Skeletal muscle cell (primary cell): ENCODE measurements at places on chromosomes 6 and 20.

DNA sequence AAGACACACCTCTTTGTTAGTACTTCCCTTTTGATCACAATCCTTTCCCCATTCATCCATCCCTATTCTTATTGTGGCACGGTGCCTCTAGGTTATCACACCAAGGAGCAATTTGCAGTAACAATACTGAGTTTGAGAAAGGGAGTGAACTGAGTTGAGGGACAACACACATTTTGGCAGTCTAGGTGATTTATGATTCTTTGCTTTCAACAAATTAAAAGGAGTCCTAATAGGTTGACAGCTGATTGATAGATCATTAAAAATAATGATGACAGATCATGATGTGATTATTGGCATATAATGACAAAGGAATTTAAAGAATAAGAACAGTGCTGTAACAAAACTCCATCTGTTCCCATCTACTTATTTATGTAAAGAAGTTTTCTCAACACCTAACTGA, 36.7 kb downstream of the IMPG1 start:
- no peak for DNase-seq

GRCh38 chr6:129189266-129189665, 306.3 kb downstream of the LAMA2 start:
- no peak for DNase-seq

- DNase-seq, result no peak
These were observed 118.3 kb upstream of the MTHFD1L start for GRCh38 chr6:150747155-150747554.

GRCh38 chr20:48901326-48901725, 20.2 kb upstream of the ARFGEF2 start:
- no peak for DNase-seq

DNA sequence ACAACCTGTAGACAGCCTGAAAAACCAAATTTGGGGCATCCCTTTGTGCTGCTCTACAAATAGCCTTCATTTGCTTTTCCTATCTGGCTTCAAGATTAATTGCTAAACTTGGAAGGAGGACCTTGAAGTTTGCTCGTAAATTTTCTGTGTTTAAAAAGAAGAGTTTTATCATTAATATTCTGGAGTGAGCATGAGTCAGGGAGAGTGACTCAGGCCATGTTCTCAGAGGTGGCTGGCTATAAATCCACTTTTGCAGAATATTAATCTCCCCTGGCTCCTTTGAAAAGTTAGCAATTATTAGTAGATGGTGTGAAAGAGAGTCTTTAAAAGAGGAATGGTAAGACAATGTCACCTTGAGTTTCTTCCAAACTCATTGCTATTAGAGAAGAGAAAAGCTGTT, 91.0 kb downstream of the ANKEF1 start:
- no peak for DNase-seq

DNA sequence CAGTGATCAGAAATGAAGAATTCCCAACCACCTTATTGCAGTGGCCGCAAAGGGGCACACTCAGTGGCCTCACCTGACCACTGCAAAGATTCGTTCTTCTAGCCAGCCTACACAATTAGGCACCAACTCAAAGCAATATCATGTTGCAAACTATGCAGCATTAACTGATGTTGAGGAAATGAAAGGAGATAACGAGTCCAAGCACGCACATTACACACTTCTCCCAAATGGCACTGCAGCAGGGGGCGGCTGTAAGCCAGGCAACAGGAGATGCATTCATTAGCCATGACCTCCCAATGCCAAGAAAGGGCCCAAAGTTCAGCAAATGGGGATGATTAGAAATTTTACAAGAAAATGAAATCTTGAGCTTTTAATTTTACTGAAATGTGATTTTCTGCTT, 39.3 kb downstream of the ATXN1 start:
- DNase-seq, result no peak

GRCh38 chr6:1633366-1634021, 23.8 kb downstream of the FOXC1 start:
- DNase-seq, result no peak

DNA sequence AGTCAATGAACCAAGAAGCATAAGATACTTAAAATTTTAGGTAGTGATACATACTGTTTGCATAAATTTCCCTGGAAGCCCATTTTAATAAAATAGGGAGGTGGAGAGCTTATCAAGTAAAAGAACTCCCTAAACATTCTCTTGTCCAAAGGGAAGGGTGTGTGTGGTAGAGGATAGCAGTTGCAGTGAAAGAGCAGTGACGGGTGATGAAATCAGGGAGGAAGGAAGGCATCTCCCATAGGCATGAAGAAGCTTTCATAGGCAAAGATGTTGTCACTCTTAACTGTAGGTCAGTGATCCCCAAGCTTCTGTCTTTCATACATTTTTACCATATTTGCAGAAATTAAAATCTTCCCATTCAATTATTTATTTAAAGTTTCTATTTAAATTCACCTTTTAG, 60.0 kb upstream of the ZNF831 start:
- no peak for DNase-seq

- DNase-seq, result no peak
These were observed 18.1 kb upstream of the SNRPB2 start for GRCh38 chr20:16711661-16712258.

DNA sequence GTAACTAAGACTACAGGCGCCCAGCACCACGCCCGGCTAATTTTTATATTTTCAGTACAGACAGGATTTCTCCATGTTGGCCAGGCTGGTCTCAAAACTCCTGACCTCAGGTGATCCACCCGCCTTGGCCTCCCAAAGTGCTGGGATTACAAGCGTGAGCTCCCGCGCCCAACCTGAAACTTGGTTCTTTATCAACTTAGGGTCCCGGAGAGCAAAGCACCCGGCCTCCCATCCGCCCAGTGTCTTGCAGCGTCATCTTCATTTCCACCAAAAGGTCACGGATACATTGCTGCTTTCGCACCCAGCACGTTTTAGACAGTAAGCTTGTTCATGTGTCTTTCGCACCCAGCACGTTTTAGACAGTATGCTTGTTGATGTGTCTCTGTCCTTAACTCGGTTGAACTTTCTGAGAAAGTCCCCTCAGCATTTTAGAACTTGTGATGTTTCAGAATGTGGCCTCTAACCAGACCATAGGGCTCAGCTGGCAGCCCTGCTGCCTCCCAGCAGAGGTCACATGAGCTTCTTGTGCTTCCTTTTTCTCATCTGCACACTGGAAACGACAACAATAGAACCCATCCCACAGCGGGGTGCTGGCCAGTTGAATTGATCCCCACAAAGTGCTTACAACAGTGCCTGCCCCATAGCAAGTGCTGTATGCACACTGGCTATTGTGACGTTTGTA, 48.8 kb downstream of the PRR18 start:
- DNase-seq, result no peak

- no peak for DNase-seq
These were observed 156.6 kb downstream of the NFATC2 start for GRCh38 chr20:51385646-51386530.

GRCh38 chr6:72363844-72364740, 257.8 kb upstream of the KCNQ5 start:
- DNase-seq, result peak; percentile 97

DNA sequence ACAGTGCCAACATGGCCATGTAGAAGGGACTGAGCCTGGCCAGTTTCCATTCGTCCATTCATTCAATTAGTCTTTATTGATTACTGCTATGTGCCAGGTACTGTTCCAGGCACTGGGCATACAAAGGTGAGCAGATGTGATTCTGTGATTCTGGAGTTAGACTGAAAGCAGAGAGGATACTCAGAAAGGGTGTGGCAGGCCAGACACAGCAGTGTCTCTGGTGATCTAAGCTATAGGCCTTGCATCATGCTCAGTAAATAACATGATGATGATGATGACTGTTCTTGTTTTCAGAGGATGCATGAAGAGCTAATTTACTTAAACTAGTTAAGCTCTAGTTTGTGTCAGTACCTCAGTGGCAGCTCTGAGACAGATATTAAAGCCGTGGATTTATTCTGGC, 31.4 kb upstream of the FUCA2 start:
- no peak for DNase-seq

- no peak for DNase-seq
These were observed at the start of gene PLA2G7 for GRCh38 chr6:46734867-46735719. TSS of gene PLA2G7 (minus strand) at chr6:46735375. CDS start at chr6:46722891, 12,484 bp downstream.

DNA sequence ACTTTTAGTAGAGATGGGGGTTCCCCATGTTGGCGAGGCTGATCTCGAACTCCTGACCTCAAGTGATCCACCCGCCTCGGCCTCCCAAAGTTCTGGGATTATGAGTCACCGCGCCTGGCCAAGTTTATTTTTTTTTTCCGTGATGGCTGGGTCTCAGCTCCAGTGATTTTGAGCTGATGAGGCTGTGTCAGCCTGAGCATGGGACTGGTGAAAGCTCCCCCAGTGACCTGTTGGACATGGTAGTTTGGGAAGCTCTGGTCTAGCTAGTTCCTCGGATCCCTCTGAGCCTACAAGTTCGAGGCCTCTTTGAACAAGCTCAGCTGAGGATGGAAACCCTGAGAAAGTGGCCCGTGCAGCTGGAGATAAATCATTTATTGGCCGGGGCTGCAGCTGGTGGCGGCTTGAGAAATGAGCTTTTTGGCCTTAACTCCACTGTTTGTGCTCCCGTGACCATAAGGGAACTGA, 126.8 kb downstream of the SNX5 start:
- peak; percentile 53 for DNase-seq

DNA sequence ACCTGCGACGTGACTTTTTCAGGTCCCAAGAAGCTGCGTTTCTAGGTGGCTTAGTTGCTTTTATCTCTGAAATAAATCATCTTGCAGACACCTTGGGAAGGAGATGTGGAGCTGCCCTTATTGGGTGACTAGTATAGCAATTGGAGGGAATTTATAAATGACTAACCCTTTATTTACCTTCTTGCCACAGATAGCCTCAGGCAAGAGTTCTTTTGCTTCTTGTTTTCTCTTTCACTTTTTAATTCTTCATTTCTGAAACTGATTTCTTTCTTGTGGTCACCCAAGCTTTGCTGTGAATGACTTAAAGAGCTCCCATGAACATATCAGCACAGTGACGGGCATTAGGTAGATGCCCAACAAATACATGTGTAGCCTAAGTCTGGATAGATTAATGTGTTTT, 3.0 kb downstream of the ADGRF4 start:
- DNase-seq, result no peak

GRCh38 chr6:92495242-92495641, 924.1 kb downstream of the EPHA7 start:
- DNase-seq, result peak; percentile 67

DNA sequence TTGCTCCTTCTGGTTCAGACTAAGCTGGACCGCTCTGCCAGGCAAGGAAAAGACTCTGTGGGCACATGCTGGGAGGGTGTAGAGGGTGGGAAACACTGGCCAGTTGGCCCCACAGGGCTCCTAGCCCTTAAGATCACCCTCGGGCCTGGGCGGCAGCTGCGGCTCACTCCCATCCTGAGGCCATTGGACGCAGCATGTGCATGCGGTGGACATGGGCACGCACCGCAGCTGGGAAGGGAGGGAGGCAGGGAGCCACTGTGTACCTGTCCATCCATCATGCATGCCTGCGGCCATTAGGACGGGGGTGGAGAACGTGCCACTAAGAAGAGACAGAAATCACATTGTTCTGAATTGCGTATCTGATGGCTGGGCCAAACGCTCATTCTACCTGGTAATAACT, 140.1 kb upstream of the THBS2 start:
- DNase-seq, result no peak

- no peak for DNase-seq
These were observed 1.9 kb upstream of the ETV7 start for GRCh38 chr6:36389353-36389752.

GRCh38 chr20:42098418-42098817, 480.2 kb upstream of the CHD6 start:
- DNase-seq, result no peak

- no peak for DNase-seq
These were observed 131.9 kb upstream of the SYNDIG1 start for GRCh38 chr20:24337551-24337950.

DNA sequence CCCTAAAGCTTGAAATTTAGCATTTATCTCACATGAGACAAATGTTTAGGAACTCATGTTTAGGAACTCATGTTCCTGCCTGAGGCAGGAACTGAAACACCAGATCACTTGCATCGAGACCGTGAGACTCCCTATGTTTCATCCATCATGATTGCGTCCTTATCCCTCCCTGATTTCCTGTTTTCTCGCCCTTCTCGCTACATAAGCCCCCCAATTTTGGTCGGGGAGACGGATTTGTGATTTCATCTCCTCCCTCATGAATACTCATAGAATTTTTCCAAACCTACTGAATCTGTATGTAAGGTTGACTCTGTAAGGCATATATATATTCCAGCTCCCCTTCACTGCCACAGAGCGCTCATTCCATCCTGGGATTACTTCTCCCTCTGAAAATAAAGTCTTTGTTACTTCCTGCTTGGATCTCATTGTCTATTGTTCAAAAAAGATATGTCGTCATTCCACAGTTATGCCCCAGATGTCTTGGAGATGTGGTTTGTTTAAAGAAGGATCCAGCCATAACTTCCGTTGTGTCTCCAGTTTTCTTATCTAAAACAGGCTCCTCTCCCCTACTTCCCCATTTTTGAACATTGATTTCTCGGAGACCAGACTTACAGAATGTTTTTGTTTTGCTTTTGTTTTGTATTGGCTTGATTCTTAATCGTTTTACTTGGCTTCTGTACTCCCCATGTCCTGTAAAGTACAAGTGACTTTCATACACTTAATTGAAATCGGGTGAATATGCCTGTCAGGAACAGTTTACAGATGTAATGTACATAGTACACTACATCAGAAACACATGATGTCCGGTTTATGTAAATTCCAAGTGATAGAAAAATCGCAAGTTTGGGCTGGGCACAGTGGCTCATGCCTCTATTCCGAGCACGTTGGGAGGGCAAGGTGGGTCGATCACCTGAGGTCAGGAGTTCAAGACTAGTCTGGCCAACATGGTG, 118.7 kb downstream of the HFE start:
- no peak for DNase-seq

DNA sequence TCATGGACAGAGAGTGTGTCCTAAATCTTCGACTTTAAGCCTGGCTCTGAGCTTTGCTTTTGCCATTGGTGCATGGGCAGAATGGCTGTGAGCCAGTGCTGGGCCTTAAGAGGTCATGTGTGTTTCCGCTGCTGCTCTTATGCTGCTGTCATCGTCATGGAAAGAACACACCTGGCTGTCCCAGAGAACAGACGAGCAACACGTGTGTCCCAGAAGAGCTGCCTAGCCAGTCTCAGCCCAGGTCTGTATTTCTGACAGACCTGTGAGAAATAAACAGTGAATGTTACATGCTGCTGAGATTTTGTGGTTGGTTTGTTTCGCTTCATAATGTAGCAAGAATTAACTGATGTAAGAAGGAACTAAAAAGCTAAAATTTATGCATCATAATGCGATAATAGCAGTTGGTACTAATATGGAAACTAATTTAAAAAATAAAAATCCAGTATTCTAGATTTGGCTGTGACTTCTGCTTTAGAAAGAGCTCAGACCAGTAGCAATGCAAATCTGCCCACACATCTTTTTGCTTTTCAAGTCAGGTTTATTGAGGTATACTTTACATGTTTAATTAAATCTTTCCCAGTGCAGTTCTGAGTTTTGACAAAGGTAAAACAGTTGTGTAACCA, 11.5 kb upstream of the SCP2D1 start:
- DNase-seq, result no peak
